ENCODE measurements at places on chromosomes 7 and 10.

DNA sequence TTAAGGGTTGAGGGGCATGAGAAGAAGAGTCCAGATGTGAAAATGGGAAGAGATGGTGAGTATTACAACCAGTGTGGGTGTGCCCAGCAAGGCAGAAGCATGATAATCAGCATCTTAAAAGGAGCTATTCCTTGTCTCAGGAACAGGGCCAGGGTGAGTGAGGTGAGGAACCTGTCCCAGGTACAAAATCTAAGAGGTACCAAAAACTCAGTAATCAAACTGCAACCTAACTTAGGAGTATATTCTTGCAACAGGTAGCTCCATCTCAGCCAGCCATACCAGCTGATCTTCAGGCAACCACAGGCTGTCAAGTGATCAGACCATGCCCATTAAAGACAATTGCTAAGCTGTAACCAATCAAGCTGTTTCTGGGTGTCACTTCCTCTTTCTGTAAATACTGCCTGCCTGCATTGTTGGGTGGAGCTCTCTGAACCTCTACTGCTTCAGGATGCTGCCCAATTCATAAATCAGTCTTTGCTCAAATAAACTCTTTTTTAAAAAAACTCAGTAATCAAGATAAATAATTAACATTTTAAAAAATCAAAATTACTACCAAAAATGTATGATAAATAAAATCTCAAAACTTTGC is 7.4 kb downstream of the KEL start:
- DNase-seq = no peak

DNA sequence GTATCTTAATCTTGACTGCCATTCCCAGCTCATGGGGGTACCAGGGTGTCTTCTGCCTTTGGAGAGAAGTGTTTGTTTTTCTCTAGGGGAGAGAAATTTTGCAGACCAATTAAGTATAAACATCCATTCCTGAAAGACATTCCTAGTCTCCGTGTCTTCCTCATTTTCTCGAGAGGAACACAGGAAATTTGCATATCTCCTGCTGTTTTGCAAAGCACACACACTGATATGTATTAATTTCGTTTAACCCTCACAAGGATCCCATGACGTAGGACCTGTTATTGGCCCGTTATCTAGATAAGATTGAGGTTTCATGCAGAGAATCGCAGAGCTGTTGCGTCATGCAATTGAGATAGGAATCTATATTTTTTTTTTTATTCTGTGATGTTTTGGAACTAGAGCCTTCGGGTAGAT is 944 bp downstream of the RHBDD2 start:
- DNase-seq = no peak

DNA sequence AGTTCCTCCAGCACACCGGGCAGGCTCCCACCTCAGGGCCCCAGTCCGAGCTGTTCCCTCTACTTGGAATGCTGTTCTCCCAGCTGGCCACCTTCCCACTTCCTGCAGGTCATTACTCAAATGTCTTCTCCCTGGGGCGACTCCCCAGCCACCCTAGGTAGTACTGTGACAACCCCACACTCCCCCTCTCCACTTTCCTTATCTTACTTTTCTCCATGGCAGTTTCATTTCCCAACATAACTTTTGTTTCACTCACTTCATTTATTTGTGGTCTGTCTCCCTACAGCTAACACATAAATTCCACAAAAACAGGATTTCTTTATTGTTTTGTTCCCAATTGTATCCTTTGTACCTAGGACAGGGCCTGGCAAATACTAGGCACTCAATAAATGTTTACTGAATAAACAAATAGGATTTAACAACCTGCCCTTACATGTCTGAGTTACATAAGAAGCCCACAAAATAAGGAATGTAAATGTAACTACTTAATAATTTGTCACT is 76.5 kb downstream of the JAZF1 start:
- DNase-seq = no peak

GRCh38 chr10:21510241-21511094 is 15.0 kb downstream of the SKIDA1 start:
- no peak for DNase-seq

DNA sequence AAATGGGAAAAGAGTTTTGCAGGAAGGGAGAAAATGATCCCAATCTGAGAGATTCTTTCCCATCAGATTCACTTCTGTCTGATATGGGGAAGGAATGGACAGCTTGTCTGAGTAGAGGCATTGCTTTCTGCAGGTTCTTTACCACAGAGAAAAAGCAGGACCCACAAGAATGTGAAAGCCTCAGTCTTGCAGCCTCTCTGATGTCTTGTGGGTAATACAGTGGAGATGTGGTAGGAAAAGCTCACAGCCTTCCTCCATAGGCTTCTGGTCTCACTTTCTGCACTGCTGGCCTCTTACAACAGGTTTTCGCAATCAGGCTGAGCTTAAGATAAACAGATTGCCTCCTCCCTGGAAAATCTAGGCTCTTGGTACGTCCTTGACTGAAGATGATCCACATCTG is 551 bp downstream of the IFIT1 start:
- no peak for DNase-seq

- DNase-seq = no peak
Measured at GRCh38 chr7:101308245-101309085, 13.1 kb downstream of the IFT22 start.

DNA sequence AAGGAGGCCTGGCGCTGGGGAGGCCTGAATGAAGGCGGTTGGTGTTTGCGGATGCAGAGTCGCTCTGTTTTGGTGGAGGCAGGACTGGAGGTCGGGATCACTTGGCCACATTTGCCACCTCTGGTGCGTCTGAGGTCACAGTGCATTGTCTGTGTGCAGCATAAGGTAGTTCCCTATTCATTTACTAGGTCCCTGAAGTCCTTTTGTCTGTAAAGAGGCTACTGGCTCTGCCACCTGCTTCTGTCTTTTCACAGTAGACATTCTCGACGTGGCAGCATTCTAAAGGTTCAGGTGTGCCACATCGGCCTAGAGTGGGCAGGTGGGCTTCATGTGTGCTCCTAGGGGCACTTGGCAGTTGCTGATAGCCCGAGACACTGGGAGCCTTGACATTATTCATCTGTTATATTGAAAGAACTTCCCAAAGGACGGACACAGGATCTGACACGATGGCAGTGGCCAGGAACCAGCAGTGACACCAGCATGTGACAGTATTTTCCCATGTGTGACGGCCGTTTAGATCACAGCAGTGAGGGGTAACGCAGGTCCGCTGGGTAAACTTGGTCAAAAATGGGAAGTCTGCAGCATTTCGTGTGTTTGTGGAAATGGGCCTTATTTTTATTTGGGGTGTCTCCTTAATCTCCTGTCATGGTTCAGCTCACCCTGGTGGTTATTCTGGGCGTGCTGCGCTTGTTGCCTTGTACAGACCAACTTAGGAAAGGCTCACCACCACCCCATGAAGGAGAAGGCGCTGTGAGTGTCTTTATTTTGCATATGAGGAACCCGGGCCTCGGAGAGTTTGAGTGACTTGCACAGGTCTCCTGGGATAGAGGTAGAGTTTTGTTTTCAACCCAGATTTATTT is 5.9 kb downstream of the MGMT start:
- DNase-seq = no peak

DNA sequence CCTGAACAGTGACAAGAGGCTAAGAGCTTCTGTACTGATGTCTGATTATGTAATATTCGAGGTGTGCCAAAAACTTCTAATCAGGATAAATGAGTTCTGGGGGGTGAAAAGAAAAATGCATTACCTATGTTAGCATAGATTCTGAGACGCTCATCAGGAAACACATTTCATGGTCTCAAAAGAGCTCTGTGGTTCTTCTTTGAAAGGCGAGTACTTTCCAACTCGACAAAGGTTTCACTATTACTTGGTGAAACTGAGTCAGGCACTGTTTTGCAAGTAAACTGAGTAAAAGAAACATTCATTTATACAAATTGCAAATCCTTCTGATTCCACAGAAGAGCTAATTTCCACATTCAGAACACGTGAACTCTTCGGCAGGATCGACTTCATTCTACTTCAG is 523.2 kb downstream of the GATA3 start:
- DNase-seq = no peak

GRCh38 chr10:100413173-100413572 is 49.6 kb upstream of the WNT8B start:
- DNase-seq = no peak

DNA sequence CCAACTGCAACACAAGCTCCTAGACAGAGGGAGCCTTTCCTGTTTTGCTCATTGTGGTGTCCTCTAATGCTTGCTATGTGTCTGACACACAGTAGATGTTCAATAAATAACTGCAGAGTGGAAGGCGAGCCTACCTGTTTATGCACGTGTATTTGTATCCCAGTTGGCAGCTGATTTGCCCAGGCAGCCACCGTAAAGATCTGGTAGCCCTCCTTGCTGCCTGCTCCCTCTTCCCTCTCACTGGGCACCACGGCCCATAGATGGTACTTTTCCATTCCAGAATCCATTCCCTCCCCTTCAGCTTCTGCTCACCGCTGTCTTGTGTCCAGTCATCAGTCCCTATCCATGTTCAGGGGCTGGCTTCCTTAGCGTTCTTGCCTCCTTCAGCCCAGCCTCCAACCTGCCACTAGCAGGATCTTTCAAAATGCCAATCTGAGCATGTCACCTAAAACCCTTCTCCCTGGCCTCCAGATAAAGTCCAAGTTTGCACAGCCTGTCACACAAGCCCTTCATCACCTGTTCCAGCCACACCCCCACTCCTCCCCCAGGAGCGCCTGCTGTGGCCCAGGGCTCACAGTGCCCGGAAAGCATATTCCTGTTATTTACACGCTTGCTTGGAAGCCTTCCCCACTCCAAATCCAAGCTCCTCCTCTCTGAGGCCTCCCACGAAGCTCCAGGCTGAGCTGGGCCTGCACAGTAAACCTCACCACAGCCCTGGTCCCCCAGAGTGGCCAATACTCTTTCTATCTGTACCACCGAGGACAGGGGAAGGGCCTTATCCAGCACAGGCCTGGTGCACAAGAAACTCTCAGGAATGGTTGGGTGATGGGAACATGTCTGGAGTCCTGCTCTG is 21.0 kb downstream of the ZCCHC24 start:
- no peak for DNase-seq

GRCh38 chr7:123749537-123749857 is 694 bp upstream of the WASL start:
- peak; percentile 23 for DNase-seq

DNA sequence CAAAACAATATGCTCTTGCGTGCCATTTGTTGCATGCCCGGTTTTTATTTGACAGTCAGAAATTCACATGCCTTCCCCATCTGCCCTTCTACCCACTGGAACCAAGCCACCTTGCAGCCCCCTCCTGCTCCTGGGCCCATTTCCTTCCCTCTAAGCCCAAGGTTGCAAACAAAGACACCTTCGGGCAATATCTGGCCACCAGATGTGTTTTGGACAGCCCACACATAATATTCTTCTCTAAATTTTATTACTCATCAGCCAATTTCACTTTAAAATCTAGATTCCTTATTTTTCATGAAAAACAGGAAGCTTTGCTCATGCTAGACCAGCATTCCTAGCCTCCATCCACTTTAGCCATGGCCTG is 18.2 kb upstream of the C10orf105 start:
- no peak for DNase-seq

GRCh38 chr10:131943021-131943814 is 38.5 kb downstream of the BNIP3 start:
- DNase-seq = no peak

DNA sequence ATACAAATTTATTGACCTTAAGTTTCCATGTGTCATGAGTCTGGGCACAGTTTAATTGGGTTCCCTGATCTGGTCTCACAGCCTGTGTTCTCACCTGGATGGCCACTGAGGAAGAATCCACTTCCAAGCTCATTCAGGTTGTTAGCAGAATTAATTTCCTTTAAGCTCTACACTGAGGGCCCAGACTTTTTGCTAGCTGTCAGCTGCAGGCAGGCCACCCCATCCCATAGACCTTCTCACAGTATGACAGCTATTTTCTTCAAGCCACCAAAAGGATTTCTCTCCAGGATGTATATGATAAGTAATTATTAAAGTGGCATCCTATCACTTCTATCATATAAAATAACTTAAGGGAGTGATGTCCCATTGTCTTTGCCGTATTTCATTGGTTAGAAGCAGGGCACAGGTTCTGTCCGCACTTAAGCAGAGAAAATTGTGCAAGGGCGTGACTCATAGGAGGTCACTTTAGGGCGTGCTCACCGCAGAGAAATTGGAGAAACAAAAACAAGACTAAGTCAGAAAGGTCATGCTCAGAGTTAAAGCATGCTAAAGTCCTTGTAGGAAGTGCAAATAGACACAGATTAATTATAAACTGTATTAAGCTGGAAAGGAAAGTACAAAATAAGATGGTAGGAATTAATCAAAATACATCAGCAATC is 109.9 kb downstream of the AHR start:
- no peak for DNase-seq

DNA sequence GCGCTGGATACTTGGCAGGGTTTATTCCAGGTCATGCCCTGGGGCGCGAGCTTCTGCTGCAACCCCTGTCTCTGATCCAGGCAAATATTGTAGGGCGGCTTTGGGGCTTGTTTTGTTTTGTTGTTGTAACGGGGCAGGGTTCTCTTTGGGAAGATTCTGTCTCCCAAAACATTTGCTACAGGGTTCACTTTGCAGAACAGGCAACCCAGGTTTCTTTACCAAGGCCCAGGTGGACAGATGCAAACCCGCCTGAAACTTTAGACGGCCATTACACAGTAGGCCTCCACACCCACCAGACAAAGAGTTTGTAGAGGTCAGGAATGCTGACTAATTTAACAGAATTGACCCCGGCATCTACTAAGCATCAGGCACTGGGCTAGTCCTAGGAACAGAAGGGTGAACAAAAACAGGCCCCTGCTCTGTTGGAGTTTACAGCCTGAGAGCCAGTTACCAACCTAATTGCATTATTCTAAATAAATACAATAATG is 567 bp upstream of the CDCA7L start:
- DNase-seq = no peak

All from activated T-cell treated with anti-CD3 and anti-CD28 coated beads for 1 hour (primary cell).